SK-N-DZ (cell line): ENCODE measurements at places on chromosomes 2 and 18.
A peak's percentile ranks its signal among the peaks of the same experiment; 100 is the strongest.

DNA sequence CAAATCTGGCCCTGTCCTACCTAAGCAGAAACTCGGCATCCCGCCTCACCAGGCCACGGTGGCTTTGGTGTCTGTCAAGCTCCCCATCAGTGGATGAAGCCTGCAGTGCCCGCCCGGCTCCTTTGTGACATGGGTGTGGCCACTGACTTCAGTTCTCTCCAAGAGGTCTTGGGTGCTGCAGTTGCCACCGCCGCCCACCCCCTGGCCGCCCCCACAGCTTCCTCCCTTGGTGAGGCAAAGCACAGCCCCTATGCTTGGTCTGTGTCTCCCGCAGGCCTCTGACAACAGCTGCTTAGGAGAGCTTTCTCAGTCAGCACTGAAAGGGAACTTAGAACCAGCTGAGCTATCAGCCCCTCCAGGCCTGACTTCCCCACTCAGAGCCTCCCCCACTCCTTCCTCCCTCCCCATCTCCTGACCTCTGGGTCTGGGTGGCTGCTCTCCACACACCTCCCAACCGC is 22.9 kb upstream of the GPR55 start:
- DNase-seq, result no peak

DNA sequence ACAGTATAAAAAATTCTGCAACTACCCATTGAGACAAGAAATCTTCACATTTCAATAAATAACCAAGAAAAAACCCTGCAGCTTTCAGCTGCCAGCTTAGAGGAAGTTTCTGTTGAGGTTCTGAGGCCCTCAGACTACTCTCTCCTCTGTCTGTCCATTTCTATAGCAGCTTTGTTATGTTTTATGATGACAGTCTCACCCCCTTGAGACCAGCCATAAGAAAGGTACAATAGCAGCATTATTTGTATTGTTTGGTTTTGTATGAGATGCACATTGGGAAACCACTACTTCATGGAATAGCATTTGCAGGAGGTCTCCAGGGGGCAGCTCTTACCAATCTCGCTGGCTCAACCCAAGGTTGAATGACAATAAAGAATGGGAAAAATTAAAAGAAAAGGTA is 334.6 kb upstream of the VRK2 start:
- DNase-seq, result no peak

DNA sequence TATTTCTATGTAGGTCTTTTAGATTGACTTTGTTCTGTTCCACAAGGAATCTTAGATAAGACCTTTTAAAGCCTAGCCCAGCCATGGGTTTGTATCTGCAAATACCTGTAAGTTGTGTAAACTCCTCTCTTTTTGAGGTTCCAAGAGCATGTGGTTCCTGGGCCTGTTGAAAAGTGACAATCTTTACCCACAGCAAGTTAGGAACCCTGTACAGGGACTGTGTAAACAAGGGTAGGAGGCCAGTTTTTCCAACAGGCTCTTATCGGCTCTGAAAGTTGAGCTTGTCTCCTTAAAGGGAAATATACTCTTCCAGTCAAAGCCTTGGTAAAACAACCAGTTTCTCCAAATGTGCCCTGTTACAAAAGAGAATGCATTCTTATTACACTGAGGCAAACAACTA is 15.3 kb upstream of the ASXL3 start:
- DNase-seq, result no peak

DNA sequence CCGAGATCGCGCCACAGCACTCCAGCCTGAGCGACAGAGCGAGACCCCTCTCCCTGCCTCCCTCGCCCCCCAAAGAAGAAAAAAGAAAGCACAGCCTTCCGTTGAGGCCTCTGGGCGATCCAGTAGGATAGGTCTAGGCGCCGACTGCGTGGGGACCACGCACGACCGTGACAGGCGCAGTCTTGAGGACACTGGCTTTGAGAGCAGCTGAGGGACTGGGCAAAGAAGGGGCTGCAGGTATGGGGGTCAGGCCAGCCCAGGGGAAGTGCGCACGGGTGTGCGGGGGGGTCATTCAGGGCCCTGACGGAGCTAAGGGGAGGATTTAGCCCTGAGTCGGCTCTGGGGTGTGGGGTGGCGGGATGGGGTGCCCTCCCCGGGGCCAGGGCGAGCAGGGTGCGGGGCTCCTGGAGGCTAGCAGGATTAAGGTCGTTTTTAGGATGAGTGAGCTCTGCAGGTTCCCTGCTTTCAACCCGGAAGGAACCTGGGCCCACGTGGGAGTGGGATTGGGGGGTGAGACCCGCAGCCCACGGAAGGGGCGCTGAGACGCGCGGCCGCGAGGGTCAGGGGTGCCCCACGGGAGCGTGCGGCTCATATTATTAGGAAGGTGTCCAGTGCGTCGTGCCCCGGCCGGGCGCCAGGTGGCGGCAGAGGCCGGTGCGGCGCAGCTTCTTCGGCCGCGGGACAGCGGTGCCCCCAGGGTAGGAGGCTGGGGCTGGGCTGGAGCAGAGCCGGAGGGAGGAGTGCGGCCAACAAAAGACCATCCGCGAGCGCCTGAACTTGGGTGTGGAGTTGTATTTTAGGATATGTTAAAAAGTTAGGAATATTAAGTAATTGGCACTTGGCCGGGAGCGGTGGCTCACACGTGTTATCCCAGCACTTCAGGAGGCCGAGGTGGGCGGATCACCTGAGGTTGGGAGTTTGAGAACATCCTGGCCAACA is 20.5 kb upstream of the ZNF236 start:
- peak; percentile 57 for DNase-seq

- no peak for DNase-seq
Measured at GRCh38 chr2:71787108-71787415, 333.7 kb downstream of the DYSF start.

GRCh38 chr18:59038295-59039039 is 101.2 kb upstream of the SEC11C start:
- DNase-seq, result no peak

DNA sequence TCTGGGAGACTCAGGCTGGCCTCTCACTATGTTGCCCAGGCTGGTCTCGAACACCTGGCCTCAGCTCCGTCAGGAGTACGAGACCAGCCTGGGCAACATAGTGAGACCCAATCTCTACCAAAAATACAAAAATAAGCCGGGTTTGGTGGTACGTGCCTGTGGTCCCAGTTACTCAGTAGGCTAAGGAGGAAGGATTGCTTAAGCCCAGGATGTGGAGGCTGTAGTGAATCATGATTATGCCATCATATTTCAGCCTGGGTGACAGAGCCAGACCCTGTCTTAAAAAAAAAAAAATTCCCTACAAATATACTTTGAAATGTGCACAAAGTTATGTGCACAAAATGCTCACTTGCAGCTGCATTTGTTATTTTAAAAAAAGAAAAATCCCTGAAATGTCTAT is 26.3 kb upstream of the AGAP1 start:
- no peak for DNase-seq

- no peak for DNase-seq
Measured at GRCh38 chr18:44298566-44298965, 382.1 kb upstream of the SETBP1 start.

DNA sequence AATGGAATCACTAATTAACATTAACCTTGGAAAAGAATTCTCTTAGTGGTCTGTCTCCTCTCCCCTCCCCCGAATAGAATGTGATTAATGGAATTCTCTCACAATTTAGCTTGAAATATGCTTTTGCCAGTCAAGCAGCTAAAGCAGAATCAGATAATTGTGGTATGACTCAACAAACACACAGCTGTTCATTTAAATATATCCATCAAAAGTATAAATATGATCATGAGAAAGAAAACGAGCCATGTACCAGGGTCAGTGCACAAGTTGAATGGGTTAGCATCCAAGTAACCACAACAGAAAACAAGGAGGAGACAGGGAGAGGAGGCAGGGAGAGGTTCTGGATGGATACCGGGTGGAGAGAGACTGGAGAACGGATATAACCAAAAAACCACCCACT is 66.9 kb downstream of the ACVR1 start:
- DNase-seq, result no peak

- DNase-seq, result no peak
Measured at GRCh38 chr2:111703759-111704158, 180.2 kb downstream of the ANAPC1 start.

DNA sequence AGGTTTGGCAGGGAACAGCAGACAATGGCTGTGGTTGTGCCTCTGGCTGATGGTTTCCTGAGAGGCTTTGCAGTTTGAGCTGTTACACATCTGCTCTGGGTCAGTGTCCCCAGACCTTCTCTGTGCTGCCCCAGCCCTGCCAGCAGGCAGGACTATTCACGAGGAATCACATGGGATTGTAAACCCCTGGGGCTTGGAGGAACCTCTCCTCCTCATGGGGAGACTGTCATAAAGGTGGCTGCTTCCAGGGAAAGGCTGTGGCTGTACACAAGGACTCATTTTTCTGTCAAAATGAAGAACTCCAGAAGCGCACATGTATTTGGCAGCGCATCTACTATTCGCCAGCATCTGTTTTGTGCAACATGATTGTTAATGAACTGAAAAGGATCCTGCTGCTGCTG is 142.6 kb upstream of the CYP1B1 start:
- DNase-seq, result peak; percentile 91

DNA sequence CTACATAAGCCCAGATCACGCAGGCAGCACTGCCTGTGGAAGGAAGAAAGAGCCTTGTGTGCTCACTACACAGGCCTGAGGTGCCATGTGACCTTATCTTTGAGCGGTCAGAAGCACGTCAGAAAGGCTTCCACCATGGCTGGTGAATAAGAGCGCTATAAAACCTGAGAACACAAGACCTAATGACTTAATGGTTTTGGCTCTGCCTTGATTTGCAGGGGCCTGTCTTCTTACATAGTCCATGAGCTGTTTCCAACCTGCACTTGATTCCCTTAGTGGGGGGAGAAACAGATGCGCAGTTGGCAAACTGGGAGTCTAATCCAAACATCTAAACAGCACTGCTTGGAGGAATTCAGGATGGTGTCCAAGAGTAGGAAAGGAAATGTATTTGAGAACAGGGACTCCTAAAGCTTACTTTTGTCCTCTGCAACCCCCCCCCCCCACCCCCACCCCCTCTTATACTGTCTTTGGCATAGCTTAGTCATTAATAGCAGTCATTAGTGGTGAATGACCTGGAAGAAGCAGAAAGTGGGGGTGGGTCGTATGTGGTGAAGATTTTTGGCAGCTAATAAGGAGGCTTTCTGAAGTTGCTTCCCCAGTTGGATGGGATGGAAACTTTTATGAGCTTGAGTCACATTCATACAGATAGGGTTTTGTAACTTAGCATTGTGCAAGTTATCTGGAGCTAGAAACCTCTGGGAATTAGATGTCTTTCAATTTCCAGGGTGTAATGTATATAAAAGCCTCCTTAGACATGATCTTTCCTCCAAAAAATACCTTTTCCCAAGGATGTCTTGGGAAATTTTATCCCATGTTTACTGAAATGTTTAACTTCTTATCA is 454.1 kb downstream of the MEIS1 start:
- DNase-seq, result no peak

GRCh38 chr18:67475673-67476072 is 40.8 kb downstream of the DSEL start:
- no peak for DNase-seq

DNA sequence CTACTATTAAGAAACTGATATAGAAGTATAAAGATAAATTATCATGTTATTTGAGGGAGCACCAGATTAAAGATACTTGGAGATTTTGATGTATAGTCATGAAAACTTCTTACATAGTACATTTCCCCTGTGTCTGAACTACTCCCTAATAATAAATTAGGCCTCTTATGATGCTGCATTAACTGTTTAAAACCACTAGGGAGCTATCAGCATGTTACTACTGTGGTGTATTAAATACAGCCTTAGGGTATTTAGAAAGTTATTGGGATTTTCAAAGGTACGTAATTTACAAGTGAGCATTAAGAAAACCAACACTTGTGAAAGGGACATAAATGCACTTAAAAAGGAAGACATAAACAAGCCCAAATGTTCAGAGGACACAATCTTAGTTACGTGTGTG is 714.0 kb downstream of the EPHA4 start:
- no peak for DNase-seq

DNA sequence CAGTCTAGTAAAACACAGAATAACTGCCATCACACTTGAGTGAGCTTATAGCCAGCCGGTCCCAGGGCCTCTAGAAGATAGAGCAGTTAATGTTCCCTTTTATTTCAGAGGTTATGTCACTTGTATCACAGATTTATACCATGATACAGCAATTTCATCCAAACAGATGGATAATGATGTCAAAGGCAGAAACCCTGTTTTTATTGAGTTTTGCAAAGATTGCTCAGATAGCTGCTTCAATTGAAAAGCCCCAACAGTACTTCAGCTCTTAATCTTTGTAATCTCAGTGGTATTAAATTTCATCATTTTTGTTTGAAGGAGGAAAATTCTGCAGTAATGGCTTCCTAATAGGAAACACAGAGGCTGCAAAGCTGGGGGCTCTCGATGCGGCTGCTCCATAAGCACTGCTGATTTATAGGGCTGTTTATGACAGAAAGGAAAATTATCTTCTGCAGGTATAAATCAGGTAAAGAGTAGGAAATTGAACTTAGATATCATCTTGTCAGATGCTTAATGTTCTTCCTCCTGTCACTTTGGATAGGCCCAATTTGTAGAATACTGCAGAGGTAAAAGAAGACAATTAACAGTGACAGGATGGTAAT is 112.3 kb downstream of the LNPK start:
- DNase-seq, result peak; percentile 96

- DNase-seq, result no peak
Measured at GRCh38 chr2:183093857-183094657, 15.5 kb downstream of the DUSP19 start.
